KG1 (cell line): ENCODE measurements at places on chromosomes 5 and 9.

- no peak for DNase-seq
Measured at GRCh38 chr5:92890841-92891244, 690.2 kb downstream of the NR2F1-AS1 start.

DNA sequence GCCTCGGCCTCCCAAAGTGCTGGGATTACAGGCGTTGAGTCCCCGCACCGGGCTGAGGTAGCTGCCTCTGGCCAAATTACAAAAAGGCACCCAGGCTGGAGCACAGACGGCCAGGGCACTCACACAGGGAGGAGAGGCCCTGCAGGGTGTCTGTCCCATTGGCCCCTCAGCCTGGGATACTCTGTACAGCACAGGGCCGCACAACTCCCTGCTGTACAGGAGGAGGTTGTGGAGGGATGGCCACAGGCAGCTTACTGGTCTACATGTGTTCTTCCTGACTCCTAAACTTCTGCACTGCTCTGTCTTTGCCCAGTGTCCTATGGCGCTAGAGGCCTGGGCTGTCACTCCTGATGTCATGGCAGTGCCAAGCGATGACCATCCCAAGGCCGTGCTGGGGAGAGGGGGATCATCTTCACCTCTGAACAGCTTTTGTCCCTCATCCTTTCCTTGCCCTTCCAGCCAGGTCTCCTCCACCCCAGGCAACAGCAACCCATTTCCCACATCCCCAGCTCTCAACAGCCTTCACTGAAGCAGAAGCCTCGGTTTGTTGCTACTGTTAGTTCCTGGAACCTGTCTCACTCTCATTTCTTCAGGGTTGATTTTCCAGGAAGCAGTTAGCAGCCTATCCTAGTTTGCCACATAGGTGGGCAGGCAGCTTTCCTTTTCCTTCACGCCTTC is 1.8 kb upstream of the CNOT6 start:
- no peak for DNase-seq

DNA sequence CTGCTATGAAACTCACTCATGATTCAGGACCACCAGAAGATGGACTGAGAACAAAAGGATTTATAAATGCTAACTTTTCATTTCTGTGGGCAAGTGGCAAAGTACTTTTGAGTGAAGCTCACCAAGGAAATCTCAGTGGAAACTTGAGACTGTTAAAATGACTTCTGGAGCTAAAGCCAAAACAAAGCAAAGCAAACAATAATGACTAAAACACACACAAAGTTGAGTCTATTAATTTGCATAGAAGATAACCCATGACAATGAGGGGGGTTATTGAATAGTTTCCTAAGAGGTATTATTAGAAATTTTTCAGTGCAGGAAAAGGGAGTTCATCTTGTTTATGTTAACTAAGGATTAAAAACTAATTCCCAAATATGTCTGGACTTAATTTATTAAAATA is 612.8 kb upstream of the FAM174A start:
- DNase-seq: no peak

DNA sequence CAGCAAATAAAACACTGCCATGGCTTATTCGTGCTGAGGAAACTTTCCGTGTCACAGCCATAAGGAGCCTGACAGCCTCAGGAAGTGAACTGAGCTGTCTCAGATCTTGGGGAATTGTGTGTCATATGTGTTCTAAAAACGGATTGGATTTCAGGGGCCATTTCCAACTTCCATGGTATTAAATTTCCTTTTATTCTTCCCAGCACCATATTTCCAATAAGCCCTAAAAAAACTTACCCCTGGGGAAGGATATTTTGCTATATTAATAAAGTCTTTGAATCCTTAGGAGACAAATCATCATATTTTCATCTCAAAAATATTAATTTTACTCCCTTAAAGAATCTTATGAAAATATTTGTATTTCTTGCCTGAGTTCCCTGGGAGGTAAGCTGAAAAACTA is 93.9 kb downstream of the LHFPL2 start:
- DNase-seq: no peak

DNA sequence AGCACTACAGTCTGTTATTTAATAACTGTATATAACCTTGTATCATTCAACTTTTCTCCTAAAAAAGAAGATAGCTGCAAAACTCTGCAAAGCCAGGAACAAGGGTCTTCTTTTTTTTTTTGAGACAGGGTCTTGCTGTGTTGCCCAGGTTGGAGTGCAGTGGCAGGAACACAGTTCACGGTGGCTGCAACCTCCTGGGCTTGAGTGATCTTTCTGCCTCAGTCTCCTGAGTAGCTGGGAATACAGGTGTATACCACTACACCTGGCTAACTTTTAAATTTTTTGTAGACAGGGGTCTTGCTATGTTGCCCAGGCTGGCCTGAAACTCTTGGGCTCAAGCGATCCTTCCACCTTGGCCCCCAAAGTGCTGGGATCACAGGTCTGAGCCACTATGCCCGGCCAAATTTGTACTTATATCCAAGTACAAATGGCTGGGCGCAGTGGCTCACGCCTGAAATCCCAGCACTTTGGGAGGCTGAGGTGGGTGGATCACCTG is 19.2 kb downstream of the RIOK2 start:
- DNase-seq: no peak

DNA sequence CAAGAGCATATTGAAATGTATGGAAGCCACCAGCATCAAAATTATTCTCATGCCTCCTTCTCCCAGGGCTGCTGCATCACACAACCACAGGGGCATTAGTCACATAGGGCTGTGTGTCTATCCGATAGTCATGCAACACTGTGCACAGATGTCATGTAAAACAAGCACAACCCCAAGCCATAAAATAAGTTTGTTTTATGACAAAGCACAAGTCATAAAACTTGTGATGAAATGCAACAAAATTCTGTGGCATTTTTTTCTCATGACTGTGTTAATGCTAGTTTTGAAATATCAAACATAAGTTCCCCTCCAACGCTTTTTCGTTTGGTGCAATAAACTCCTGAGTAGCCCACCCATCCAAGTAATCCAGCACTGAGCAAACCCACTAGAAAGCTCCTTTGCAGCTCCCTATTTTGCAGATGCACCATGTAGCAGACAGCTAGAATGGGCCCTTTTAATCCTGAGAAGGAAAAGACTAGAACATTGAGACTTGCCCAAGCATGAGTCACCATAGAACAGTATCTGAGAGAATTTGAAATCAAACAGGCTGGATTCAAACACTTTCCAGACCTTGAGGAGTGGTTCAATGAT is 93.3 kb upstream of the ZNF366 start:
- no peak for DNase-seq
